Kidney glomerular epithelial cell (primary cell): ENCODE measurements at places on chromosomes 2 and 18.

- DNase-seq = peak; percentile 15
Observed at GRCh38 chr2:200364620-200365019, 58.1 kb downstream of the SPATS2L start.

DNA sequence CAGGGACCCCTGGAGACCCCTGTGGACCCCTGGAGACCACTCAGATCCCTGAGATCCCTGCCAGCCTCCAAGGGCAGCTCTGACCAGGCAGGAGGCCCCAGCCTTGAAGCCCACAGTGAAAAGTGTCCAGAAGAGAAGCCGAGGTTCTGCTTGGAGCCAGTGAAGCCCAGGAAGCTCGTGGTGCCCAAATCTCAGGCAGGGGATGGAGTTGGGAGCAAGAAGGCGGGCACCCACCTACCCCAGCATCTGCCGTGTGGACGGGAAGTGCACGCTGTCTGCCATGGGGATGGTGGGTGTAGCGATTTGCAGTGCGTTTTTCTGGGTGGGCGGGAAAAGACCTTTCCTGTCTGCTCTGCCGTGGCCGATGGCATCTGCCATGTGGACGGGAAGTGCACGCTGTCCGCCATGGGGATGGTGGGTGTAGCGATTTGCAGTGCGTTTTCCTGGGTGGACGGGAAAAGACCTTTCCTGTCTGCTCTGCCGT lies 120.6 kb upstream of the CTDP1 start:
- no peak for DNase-seq

- DNase-seq = no peak
Observed at GRCh38 chr18:74286106-74286855, 5.5 kb downstream of the CYB5A start.

DNA sequence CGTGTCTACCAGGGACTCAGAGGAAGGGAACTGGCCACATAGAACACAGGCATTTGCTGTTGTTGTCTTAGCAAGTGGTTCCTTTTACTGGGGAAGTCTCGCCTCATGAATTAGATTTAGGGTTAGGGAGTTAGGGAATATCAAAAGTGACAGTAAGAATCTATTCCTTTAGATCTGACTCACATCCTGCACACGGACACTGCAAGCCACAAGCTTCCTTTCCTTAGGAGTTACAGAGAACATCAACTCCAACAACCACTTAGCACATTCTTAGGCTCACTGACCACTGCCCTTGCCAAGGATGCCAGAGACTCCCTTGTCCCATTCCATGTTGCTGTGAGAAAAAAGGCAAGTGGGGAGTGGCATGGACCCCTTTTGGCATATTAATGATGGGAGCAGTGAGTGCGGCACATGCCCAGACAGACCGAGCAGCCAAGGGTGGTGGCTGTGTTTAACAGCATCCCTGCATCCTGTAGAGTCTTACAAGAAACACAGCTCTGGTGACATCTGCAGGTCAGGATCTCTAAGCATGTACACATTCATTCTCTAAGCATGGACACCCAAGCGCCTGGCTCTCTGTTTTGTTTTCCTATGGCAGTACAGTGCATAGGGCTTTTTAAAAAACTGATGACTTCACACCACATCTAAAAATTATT lies 745.6 kb upstream of the RAB6C start:
- no peak for DNase-seq

- DNase-seq = no peak
Observed at GRCh38 chr18:58813105-58813504, 51.6 kb upstream of the ZNF532 start.

- DNase-seq = no peak
Observed at GRCh38 chr18:69401226-69401971, 711 bp downstream of the DOK6 start.

DNA sequence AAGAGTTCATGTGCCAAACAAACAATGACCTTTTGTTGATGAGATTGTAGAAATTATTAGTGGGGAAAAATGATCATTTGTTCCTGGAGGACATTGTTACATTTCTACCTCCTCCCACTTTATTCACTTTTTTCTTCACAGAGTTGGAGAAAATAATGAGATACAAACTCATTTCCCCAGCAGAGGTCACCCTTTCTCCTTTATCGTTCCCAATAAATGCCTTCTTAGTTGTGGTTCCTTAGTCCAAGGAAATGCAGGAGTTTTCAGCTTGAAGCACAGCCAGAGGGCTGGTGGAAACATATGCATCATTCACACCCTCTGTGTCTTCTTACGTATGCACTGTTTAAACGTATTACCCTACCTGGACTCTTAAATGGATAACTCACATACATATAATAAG lies 108.8 kb downstream of the SLC4A3 start:
- DNase-seq = peak; percentile 80

GRCh38 chr2:196253116-196253480 lies 81.7 kb upstream of the STK17B start:
- DNase-seq = no peak

DNA sequence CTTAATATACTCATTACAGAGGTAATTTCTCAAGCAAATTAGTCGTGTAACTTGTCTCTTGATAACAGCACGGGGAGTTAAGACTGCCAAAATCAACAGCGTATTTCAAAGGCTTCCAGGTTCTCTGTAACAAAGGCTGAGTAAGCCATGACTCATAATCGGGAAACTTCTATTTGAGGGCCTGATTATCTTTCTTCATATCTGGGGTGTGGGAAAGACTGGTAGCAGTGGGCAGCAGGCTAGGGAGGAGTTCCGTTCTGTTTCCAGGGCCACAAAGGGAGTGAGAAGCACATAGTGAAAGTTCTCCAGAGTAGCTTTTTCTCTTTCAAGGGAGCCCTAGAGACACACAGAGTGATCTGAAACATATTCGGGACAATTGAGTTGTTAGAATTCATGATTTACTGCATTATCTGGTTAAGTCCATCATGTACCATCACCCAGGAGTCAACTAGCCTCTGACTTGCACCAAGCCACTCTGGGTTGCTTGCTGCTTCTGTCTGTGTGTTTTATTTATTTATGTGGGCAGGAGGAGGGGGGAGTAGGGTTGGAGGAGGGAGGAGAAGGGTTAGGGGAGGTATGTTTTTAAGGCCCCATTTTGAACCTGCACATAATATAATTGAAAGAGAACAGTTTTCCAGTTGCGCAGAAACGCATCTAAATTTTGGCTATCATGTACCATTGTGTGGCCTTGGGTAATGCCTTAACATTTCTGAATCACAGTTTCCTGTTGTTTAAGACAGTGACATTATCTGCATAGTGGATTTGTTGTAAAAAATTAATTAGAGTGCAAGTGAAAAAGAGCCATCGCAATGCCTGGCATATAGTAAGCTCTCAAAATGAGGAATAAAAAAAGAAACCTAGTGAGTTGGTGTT lies 80.5 kb upstream of the ITPRID2 start:
- peak; percentile 89 for DNase-seq

DNA sequence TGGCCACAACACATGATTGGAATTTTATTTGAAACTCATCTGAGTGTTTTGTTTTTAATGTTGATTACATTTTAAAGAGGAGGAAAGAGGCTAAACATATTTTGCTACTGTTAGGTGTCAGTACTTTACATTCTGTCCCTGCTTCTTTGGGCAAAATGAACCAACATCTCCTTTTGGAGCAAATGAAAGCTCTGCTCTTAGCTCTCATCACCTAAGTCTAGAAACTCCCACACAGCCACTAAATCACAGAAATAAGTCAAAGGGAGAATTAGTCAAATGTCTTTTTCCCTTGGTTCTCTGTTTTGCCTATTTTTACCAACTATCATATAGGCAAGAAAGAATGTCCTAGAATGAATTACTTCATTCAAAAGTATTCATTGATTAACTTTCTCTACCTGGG lies 666.8 kb downstream of the RNF144A start:
- no peak for DNase-seq

- DNase-seq = no peak
Observed at GRCh38 chr2:149410701-149411484, 80.5 kb downstream of the LYPD6 start.

DNA sequence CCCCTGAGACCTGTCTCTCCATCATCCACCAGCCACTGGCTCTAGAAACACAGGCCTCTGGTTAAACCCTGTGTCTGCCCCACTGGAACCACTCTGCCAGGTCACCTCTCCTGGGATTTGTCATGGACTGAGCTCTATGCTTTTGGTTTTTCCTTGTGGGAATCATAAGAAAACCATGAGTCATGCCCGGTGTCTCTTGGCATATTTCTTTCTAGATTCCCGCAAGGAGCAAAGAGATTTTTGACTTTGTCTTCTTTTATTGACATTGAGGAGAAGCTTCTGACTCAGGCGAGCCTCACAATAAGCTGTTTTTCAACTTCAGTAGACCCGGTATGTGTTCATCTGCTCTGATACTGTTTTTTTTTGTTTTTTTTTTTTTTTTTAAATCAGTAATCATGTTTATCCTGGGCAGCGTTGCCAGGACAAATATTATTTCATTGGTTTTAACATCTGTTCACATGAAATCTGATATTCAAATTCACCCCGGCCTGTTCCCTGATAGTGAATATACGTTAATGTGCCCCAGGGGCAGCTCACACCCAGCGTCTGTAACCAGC lies 207.1 kb downstream of the ACKR3 start:
- peak; percentile 59 for DNase-seq

- DNase-seq = no peak
Observed at GRCh38 chr2:28085201-28085600, 194.7 kb downstream of the BABAM2 start.

DNA sequence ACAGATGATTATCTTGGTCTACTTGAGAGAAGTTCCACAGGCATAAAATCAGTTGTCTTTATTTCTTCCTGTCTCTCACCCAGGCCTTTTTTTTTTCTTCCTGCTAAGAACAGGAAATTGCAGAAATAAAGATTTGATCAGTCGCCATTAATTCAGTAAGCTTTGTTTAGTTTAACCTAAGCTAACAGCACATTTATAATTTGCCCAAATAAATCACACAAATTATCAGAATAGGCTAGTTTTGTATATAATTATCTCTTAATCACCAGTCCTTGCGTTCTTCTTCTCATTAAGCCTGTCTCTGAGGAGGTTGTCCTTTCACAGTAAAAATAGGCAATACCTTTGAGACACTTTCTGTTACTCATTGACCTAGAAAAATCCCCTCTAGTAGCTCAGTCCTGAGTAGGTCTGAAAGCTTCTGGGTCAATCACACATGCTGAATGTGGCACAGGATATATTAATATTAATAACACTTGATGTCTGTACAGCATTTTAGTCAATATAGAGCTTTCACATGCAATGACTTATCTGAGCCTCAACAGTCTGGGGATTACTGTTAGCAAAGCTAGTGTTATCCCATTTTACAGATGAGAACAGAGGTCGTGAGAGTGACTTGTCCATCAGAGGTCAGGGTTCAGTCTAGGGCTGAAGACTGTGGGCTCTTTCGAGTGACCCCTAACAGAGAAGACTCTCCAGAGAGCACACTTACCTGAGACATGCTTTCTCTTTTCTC lies 11.2 kb upstream of the STK17B start:
- peak; percentile 22 for DNase-seq
